ENCODE measurements at places on chromosomes 4 and X.

DNA sequence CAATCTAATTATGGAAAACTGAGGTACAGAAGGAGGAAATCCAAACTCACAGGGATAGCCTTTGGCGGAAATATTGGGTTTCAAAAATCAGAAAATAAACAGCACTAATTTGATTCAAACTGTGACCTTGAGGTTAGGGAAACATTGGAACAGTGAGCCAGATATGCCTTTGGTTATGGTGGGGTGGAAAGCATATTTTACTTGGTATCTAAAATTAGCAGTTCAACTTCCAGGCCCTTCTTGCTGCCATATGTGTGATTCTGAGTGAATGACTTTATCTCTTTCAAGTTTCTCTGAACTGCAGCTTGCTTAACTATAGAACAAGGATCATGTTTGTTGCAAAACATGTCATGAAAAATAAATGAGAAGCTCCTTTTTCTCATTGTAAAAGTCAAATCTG, 240.9 kb upstream of the VEGFC start:
- DNase-seq: no peak

GRCh38 chr4:25911356-25911755, 2.7 kb upstream of the SMIM20 start:
- DNase-seq: no peak

- no peak for DNase-seq
Observed at GRCh38 chr4:41177016-41177415, 37.3 kb downstream of the APBB2 start.

- DNase-seq: no peak
Observed at GRCh38 chr4:138761638-138762220, 253.9 kb upstream of the NOCT start.

GRCh38 chrX:68820476-68821110, 8.2 kb upstream of the EFNB1 start:
- DNase-seq: no peak

- DNase-seq: no peak
Observed at GRCh38 chrX:145715641-145716138, 101.9 kb upstream of the SLITRK2 start.

- DNase-seq: peak; percentile 63
Observed at GRCh38 chr4:186587416-186588018, 32.1 kb upstream of the MTNR1A start.

DNA sequence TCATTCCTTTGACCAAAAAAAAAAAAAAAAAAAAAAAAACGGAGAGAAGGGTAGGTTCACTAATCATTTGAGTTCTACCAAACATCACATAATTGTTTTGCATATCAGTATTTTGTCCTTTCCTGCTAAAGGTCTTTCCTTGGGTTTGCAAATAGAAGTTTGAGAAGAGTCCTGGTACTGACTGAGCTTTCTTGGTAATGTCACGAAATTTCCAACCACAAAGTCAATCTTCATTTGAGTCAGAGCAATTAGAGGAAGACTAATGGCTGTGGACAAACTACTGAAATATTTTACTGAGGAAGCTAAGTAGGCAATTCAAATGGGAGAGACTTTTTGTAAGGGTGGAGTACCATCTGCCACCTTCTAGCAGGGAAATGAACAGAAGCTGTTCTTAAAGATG, 21.7 kb upstream of the CD40LG start:
- DNase-seq: no peak

- no peak for DNase-seq
Observed at GRCh38 chr4:123478859-123479345, 82.3 kb downstream of the SPRY1 start.

DNA sequence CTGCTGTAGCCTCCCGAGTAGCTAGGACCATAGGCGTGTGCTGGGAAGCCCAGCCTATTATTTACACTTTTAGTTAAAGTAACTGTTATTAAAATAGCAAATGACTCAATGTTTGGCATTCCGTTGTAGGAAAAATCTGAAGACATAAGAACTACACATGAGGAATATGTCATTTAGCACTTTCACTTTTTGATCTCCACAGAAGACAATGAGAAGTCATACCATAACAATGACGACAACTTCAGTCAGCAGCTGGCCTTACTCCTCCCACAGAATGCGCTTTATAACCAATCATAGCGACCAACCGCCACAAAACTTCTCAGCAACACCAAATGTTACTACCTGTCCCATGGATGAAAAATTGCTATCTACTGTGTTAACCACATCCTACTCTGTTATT, 6.7 kb downstream of the GPR34 start:
- DNase-seq: no peak

GRCh38 chr4:35052546-35052945, 1191.8 kb downstream of the ARAP2 start:
- no peak for DNase-seq

DNA sequence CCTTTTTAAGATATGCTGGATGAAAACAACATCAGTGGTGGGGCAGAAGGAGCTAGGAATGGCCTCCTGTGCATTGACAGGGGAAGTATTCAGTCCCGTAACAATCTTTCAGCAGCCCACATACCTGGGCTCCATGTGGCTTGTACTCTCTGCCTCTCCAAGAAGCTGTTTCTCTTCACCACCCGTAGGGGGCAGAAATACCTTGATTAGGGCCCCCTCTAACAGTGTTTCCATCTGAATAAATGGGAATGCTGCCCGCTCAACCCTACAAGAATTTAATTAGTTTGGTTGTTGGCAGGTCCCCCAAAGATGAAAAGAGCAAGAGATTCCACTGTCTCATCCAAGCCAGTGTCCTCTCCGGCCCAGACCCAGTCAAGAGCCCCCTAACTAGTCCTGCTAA, 155.2 kb downstream of the SMIM20 start:
- no peak for DNase-seq

DNA sequence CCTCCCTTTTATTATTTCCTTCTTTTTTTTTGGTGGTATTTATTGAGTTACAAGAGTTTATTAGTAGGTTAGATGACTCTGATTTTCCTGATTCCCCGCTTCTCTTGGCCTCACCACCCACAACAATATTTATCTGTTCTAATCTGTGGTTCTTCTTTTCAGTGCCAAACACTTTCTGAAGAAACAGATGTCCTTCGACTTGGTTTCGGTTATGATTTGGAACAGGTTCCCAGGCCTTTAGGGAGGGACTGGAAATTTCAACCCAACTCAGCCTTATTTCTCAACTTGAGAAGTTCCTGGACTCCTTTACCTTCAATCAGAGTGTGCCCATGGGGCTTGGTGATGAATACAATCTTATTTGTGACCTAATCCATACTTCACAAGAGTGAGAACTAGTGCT, 108.1 kb downstream of the UCHL1 start:
- DNase-seq: no peak

GRCh38 chr4:94211861-94212260, 4.2 kb downstream of the SMARCAD1 start:
- no peak for DNase-seq

DNA sequence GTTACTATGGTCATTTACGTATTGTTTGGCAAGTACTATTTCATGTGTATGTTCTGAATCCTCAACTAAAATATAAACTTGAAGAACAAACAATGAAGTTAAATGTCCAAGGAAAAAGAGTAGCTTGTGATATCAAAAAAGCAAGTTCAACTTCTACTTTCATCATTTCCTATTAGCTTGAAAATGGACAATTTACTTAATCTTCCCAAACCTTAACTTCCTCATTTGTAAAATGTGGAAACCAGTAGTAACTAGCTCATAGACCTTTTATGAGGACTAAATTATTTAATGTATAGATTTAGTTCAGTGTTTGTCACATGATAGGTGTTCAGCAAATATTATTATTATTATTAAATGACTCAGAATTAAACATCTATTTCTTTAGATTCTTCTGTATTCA, 276.8 kb upstream of the TET2 start:
- no peak for DNase-seq

GRCh38 chr4:136371231-136371630, 1161.1 kb downstream of the PCDH18 start:
- no peak for DNase-seq

DNA sequence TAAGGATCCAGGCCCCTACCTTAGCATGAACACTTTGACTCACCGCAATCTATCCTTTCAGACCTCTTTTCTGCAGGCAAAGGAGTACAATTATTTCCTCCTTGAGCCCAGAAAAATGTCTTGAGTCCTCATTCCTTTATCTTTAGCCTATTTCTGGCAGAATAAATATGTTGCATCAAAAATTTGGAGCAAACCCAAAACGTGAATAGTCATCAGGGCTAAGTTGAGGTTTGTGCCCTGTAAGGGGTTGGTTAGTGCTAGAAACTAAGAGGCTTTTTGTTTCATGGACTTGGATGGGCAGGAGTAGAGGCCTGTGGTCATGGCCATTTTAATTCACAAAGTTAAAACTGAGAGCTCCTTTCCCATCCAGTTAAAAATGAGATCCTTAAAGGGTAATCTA, 460.3 kb downstream of the GBA3 start:
- DNase-seq: no peak

DNA sequence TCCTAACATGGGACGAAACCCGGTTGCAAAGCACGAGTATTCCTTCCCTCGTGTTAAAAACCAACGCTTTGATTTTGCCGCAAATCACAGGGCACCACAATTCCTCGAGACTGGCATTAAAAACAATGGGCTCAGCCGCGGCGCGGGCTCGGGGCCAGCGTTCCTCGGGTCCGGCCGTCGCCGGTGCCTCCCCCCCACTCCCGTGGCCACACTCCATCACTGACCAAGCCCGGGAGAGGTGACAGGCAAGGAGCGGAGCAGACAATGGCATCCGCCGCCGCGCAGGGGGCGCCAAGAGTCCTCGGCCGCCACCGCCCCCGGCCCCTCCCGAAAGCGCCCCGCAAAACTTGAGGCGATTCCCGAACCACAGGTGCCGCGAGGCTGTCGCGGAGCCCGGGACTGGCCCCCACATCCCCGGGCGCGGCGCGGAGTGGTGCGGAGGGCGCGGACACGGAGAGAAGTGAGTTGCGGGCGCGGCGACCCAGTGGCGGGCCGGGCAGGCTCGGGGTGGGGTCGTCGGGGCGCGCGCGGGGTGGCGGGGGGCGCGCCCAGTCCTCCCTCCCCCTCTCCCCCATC, 445 bp downstream of the AP1S2 start:
- DNase-seq: peak; percentile 40

GRCh38 chr4:138344054-138344453, 101.9 kb upstream of the SLC7A11 start:
- no peak for DNase-seq

- no peak for DNase-seq
Observed at GRCh38 chr4:182877326-182877883, 39.8 kb downstream of the DCTD start.

GRCh38 chr4:45072981-45073380, 346.6 kb upstream of the GNPDA2 start:
- DNase-seq: no peak

DNA sequence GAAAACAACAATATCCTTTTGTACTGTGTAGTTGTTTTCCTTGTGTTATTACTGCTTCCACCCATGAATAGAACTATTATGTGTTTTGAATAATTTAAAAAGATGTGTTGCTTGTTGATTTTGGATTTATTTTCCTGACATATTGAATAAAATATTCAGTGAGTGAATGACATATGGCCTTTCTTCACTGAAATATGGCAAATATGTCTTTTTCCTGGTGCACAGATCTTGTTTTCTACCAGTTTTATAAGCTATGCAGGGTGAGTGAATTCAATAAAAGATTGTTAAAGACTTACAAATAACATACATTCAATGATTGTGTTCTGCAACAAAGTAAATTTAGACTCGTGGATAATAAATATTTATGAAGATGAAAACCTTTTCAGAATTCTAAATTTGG, 1216.3 kb upstream of the ADGRL3 start:
- no peak for DNase-seq

- DNase-seq: no peak
Observed at GRCh38 chr4:148405161-148405893, 36.9 kb downstream of the NR3C2 start.

GRCh38 chr4:81084029-81084428, 53.5 kb downstream of the BMP3 start:
- DNase-seq: no peak

DNA sequence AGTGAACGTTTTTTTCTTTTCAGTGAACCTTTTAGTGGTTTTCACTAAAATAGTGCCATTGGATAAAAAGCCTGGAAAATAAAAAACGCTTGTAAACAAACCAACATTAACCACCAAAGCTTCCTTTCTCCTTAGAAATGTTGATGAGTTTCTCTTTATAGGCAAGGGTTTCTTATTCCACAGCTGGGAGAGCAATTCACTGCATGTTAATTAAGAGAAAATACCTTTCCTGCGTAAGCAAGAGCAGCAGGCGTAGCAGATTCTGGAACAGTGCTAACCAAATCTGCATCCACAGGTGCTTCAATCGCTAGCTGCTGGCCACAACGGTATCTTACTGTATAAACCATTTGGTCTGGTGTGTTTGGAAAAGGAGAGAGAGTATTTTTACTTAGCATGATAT, 13.3 kb upstream of the AASDH start:
- no peak for DNase-seq
